Kidney tubule cell (primary cell): ENCODE measurements at places on chromosomes 12 and 14.

- DNase-seq, result no peak
These were observed 391.3 kb upstream of the FOXG1 start for GRCh38 chr14:28375295-28375694.

GRCh38 chr14:81222691-81223090 lies 1.9 kb upstream of the GTF2A1 start:
- peak; percentile 61 for DNase-seq

- peak; percentile 29 for DNase-seq
These were observed 93.5 kb downstream of the LMNTD1 start for GRCh38 chr12:25459541-25459951.

DNA sequence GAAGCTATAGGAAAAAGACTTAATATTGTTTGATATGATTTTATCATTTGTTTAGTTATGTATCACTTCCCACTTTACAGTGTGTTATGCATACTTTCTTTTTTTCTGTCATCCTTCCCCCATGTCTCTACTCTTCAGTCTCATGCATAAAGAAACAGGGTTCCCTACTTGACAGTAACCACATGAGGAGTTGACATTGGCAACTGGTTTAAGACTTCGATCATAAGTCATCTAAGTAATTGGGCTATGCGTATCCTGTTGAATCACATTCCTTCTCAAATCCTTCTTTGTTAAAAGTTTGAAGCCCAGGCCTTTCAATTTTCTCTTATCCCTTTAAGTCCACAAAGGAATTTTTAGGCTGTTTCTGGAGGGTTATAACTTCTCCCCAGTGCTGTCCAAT lies 358.7 kb downstream of the RAD51B start:
- DNase-seq, result no peak

DNA sequence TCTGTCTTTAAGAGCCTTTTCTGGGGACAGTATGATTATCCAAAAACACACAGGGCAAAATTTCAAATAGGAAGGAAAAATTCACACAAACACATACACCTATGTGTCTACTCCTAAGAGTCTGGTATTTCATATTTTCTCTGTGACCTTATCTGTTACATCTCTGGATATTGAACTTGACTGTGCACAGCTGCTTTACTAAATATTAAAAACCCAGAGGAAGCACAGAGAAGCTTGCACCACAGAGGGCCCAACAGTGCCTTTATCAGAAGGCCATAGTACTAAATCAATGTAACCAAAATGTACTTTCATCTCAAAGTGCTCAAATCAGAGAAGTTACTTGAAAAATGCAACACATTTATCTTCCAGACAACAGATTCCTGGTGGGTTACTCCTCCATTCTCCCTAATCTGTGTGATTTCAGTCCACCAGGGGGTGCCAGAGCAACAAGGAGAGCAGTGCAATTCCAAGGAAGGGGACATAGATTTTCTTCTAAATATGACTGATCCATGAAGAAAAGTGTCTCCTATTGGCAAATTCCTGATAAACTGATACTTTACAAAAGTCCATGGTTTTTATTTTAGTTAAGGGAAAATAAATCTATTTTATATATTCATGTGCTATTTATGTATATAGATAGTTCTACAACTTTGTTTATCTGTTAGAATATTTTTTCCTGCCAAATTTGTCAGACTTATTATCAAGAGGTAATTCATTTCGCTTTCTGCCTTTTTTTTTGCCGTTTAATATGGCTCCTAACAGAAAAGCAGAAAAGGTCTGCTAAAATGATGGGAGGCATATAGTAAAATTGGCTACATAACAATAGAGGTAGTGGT lies 617.6 kb downstream of the LRFN5 start:
- peak; percentile 66 for DNase-seq
